ENCODE measurements at places on chromosomes 6 and 20.

GRCh38 chr20:887137-887536 is 29.0 kb downstream of the ANGPT4 start:
- no peak for DNase-seq

DNA sequence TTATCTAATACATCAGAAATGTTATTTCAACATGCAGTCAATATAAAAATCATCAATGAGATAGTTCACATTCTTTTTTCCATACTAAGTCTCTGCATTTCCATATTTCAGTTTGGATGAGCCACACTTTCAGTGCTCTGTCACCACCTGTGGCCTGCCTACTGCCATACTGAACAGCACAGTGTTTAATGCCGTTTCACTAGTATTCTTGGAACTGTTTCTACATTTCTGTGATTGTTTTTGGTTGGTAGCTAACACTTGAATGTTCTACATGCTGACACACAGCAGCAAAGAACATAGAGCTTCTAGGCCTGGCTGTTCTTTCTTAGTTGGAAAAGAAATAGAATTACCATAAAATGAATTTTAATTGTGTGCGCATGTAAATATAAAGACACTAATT is 61.4 kb upstream of the KIF25 start:
- no peak for DNase-seq

DNA sequence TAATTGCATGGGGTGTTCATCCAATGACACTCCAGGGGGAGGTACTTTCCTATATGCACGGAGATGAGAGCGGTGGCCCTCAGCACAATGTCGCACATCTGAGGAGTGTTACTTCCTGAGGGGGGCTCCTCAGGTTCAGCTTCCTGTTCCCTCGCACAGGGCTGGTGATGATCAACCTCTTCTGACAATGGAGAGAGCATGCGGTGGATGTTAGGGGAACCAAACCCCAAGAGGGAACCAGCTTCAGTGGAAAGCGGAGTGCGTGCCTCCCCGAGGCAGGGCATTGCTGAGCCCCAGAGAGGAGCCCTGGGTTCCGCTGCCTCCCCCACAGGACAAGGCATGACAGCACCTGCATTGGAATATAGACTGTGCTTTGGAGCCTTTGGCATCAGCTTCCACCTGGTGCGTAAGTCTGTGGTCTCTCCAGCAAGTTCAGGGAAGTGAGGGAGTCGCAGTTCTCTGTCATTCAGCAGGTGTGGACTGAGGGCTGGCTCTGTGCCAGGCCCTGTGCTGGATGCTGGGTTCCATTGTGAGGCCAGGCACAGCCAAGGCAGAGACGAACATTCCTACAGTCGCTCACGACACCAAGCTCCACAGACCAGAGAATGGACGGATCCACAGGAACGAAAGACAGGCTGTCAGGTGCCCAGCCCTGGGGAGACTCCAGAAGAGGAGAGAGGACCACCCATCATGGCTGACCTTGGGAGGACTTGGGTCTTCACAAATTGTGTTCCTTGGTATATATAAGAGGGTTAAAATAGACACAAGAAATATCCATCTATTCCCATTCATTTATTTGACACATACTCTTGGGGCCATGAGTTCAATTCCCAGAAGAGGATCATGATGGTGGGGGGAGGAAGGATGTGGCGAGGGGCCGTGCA is 3.9 kb upstream of the ZNF831 start:
- no peak for DNase-seq

GRCh38 chr6:16316741-16317251 is 78.4 kb downstream of the GMPR start:
- DNase-seq, result peak; percentile 28

DNA sequence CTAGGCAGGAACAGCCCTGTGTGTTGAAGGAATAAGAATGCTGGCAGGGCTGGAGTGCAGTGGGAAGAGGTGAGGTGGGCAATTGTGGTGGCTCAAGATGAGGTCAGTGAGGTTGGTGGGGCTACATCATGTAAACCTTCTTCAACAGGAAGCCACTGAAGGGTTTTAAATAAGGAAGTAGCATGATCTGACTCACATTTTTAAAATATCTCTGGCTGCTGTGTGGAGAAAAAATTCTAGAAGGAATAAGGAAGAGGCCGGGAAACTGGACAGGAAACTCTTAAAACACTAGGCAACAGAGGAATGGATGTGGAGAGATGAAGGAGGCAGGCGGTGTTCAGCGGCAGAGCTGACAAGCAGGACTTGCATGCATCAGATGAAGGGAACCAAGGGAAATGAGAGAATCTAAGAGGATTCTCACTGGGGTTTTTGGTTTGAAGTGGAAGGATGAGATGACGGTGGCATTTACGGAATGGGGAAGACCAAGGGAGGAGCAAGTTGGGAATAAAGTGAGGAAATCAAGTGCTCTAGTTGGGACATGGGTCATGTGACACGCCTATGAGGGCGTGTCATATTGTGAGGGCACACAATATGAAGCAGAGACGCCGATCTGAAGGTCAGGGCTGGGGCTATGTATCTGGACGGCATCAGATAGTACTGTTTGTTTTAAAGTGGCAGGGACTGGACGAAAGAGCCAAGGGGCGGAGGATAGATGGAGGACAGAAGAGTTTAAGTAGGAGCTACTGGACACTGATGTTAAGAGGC is 18.2 kb downstream of the TMEM242 start:
- DNase-seq, result no peak

- no peak for DNase-seq
These were observed 22.4 kb upstream of the BPIFA2 start for GRCh38 chr20:33145521-33145920.

- DNase-seq, result no peak
These were observed 708 bp downstream of the WDR46 start for GRCh38 chr6:33288141-33288920.

GRCh38 chr6:143276436-143276835 is 174.1 kb downstream of the ADAT2 start:
- no peak for DNase-seq

- no peak for DNase-seq
These were observed 211.4 kb downstream of the ARHGAP18 start for GRCh38 chr6:129498541-129498940.

DNA sequence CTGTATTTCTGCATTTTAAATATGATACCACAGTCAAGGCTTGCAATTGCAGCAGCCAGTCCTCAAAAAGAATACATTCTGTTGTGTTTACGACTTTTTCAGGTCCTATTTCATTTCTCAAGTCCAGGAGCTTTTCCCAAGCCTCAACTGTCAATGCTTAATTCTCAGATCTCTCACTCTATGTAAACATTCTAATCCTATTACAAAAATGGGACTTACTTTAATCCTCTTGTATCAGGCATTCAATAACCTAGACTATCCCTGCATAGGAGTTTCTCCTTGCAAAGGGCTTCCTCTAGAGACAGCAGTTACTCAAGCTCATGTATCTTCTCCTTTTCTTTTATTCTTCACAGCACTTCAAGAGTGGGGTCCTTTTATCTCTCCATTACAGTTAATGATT is 1293.0 kb downstream of the GRIK2 start:
- no peak for DNase-seq

GRCh38 chr20:47679462-47679861 is 105.8 kb downstream of the SULF2 start:
- no peak for DNase-seq

DNA sequence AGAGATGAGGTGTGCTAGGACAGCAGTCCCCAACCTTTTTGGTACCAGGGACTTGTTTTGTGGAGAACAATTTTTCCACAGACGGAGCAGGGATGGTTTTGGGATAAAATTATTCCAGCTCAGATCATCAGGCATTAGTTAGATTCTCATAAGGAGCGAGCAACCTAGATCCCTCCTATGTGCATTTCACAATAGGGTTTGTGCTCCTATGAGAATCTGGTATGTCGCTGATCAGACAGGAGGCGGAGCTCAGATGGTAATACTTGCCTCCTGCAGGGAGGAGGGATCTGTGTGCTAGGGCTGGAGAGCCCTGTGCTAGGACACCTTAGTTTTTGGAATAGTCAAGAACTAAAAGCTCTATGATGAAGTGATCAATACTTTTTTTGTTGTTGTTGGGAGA is 2.5 kb downstream of the SMIM13 start:
- DNase-seq, result no peak

DNA sequence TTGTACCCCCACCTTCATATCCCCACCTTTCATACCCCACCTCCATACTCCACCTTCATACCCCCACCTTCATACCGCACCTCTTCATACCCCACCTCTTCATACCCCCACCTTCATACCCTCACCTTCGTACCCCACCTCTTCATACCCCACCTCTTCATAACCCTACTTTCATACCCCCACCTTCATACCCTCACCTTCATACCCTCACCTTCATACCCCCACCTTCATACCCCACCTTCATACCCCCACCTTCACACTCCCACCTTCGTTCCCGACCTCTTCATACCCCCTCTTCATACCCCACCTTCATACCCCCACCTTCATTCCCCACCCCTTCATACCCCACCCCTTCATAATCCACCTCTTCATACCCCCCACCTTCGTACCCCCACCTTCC is 92.9 kb upstream of the NAA20 start:
- DNase-seq, result no peak

DNA sequence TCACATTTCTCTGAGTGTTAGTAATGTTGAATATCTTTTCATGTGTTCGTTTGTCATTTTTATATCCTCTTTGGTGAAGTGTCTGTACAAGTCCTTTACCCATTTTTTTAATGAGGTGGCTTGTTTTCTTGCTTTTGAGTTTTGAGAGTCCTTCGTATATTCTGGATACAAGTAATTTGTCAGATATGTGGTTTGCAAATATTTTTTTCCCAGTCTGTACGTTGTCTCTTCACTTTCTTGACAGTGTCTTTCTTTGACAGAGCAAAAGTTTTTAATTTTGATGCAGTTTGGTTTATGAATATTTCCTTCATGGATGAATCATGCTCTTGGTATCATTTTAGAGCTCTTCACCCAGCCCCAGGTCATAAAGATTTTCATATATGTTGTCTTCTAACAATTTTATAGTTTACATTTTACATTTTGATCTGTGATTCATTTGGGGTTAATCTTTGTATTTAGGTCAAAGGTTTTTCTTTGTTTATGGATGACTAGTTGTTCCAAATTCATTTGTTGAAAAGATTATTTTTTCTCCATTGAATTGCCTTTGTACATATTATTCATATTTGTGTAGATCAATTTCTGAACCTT is 152.5 kb downstream of the MRPL14 start:
- no peak for DNase-seq

GRCh38 chr20:24568842-24569241 is 99.4 kb downstream of the SYNDIG1 start:
- DNase-seq, result no peak

DNA sequence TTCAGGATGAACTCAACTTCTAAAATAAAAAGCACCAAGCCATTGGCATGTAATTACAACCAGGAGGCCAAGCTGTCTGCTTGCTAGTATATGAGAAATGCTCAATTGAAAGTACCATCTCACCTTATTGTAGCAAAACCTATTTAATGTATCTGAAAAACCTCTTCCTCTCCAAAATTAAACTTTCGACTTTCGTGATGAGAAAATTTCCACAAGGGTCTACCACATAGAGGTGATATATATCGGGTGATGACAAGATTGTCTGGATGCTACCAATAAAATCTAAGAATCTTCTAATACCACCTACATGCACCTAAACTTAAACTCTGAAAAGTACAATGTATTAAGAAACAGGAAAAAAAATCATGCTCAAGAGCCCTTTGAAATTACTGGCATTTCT is 74.2 kb downstream of the ATXN1 start:
- no peak for DNase-seq

DNA sequence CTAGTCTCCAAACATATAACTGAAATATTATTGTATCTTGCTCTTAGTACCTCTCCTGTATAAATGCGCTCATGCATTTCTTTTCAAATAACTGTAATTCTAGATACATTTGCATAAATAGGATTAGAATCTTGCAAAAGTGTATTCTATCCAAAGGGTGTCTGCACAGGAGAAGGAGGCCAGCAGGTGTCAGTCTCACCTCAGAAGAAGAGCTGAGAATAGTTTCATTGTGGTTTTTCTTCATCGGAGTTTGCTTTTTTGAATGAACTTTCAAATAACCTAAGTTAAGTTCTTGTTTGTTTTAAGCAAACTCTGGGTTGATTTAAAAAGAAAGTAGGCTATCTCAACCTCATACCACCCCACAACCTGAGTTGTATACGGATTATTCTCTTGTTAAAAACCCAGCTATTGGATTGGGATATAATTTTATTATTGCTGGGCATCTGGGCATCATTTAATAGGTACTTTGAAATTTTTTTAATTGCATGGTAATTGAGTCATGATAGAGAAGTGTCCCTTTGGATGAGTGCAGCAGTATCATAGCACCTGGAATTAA is 125.0 kb upstream of the MLIP start:
- DNase-seq, result no peak

DNA sequence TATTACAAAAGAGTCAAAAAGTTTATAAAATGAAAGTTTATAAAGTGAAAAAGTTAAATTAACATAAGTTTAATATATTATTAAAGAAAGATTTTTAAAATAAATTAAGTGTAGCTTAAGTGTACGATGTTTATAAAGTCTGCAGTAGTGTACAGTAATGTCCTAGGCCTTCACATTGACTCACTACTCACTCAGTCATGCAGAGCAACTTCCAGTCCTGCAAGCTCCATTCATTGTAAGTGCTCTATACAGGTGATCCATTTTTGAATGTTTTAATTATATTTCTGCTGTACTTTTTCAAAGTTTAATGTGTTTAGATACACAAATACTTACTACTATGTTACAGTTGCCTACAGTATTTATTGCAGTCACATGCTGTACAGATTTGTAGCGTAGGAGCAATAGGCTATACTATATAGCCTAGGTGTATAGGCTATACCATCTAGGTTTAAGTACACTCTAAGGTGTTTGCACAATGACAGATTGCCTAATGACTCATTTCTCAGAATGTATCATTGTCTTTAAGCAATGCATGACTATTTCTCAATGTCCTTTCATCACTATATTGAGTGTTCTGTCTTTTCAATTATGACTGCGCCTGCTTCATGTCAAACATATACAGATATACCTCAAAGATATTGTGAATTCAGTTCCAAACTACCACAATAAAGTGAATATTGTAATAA is 1110.3 kb upstream of the MAP3K7 start:
- DNase-seq, result no peak

DNA sequence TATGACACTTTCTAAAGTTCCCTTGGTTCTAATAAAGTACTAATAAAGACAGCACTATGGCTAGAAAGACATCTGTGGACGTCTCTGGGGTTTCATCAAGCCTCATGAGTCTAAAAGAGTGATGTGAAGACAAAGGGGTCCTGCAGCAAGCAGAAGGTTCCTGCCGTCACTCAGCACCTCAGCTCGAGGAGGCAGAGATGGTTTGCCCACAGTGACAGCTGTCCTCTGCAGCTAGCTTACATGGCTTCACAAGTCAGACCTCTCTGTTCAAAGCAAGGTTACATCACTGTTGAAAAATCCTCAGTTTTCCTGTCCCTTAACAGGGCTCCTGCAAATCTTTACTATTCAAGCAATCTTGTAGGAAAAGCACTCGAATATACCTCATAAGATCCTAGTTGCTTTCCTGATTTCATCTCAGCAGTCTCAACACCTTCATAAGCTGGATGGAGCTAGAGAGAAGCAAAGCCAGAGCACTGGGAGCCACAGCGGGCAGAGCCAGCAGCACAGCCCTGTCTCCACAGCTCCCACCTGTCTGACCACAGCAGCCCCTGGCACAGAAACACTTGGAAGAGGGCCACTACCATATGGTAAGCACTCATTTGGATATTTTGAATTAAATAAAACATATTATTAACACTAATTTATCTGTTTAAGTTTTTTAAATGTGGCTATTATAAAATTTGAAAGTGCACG is 202.3 kb downstream of the GMDS start:
- DNase-seq, result no peak

All from stimulated activated CD4-positive, alpha-beta T cell treated with anti-CD3 and anti-CD28 coated beads, Interleukin-2, amount 100 ng/mL, for 4 hours (primary cell).